ENCODE measurements at places on chromosomes 1 and 21. TPM values are rescaled to one million over a fixed set of nuclear protein-coding genes. Genes with fewer than 3 reads are reported as not detected.

- no peak for DNase-seq
These were observed 294.1 kb upstream of the SNX7 start for GRCh38 chr1:98367426-98367825.

Gene AADACL3
- not detected for polyA plus RNA-seq

DNA sequence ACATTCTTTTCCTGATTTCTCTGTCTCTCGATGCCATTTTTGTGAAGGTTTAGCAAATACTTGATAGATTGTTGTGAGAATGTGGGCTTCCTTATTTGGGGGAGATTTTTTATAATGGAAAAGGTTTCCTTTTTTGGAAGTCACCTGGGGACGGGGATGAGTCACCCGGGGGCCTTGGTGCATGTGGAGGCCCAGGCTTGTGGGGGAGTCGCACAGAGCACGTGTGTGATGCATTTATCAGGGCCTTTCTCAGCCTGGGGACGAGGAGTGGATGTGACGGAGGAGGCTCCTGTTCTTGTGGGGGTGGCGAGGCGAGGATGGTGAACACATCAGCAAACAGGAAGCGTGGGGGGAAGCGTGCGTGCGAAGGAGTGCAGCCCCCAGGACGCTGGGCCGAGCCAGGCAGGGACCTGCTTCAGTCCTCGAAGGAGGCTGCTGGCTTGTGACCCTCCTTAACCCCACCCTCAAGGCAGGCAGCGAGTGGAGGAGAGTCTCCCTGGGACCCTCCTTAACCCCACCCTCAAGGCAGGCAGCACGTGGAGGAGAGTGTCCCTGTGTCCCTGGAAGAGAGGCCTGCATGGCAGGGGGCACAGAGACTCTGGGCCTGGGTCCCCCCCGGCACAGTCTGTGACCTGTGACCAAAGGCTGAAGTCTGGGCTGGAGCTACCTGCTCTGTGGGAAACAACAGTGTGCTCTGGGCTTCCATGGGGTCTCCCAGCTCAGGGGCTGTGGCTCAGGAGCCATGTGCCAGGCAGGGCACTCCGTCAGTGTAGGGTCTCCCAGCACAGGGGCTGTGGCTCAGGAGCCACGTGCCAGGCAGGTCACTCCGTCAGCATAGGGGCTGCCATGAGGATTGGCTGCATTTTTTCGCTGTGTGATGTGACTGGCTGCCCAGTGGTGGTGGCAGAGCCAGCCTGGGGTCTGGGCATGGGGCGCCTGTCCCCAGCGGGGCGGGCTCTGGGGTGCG is 57.2 kb downstream of the AGPAT3 start:
- no peak for DNase-seq

DNA sequence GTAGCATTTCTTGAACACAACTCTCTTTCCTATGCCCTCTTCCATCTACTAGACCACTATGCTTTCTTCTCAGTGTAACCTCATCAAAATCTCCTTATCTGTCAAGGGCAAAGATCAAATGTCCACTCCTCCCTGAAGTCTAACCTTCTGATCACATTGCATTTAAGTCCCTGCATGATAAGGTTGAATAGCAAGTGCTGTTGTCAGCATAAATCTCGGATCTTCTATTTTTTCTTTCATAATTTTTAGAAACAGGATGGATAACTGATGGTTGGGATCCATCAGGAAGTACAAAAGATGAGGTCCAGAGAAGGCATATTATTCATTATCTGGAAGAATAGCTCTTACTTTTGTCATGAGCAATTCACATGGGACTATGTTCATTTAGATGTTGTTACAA is 41.0 kb downstream of the KCNT2 start:
- no peak for DNase-seq

DNA sequence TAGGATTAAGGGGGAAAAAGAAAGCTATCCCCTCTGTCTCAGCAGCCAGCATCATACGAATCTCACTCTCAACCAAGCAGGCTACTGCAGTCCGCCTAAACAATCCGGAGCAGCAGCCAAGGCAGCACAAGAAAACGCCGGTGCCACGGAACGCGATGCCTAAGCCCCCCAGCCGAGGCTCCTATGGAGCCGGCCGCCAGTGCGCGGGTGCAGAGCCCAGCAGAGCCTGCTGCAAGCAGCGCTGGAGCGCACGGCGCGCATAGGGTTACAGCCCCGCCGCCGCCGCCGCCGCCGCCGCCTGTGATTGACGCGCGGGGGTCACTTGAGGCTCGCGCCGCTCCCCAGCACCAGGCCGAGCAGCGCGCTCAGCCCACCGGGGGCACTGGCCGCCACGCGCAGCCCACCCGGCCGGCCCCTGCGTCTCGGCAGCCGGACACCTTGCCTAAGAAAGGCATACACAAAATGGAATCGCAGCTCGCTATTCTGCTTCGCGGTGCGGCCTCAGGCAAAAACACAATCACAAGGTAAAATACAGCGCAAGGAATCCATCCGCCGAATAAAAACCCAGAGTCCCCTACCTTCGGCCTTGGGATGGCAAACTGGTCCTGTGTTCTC is 780 bp downstream of the HIVEP3 start:
- DNase-seq: peak; percentile 41

DNA sequence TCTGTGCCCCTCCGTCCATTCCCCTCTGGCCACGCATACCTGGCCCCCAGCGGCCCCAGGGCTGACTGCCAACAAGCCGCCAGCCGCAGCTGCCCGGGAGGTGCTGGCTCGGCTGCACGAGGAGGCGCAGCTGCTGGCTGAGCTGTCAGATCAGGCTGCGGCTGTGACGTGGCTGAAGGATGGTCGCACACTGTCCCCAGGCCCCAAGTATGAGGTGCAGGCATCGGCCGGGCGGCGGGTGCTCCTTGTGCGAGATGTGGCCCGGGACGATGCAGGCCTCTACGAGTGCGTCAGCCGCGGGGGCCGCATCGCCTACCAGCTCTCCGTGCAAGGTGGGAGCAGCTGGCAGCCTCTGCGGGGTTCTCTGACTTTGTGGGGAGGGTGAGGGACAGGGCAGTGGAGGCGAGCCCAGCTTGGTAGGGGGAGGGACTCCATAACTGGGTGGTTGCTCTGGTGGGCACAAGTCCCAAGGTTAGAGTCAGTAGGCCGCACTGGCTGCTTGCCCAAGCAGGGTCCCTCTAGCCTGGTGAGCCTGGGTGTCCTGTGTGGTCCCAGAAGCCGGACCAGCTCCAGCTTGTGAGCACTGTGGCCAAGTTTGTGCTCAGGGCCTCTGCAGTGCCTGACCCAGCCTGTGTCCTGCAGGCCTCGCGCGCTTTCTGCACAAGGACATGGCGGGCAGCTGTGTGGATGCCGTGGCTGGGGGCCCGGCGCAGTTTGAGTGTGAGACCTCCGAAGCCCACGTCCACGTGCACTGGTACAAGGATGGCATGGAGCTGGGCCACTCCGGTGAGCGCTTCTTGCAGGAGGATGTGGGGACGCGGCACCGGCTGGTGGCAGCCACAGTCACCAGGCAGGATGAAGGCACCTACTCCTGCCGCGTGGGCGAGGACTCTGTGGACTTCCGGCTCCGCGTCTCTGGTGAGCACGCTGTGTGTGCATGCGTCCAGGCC is 8.8 kb downstream of the OBSCN start:
- no peak for DNase-seq

Gene CFHR2
- not detected for polyA plus RNA-seq

DNA sequence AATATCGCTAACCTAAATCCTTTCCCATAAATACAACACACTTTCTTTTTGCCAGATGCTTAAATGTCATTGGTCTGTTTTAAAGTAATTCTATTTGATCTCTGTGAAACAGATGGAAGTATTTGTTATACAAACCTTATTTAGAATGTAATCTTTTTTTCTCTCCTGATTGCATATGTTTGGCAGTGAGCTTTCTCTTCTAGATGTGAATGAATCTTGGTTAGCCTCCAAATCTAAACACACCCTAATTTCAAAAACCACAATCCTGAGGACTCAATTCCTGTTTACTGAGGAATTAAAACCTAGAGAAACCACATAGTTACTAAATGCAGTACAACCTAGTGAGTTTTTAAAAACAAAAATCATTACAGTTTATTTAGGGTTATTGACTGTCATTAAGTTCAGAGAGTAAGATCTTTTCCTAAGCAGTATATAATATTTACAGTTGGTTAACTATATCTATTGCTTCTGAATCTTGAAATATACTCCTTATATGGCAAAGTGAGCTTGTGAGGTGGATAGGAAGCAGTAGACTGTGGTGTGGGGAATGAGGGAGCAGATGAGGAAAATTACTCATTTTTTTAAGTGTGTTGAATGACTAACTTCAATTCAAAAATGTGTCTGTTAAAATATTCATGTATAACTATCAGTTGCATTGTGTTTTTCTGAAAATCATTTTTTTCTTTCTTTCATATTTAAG is 218.7 kb downstream of the FMN2 start:
- no peak for DNase-seq

DNA sequence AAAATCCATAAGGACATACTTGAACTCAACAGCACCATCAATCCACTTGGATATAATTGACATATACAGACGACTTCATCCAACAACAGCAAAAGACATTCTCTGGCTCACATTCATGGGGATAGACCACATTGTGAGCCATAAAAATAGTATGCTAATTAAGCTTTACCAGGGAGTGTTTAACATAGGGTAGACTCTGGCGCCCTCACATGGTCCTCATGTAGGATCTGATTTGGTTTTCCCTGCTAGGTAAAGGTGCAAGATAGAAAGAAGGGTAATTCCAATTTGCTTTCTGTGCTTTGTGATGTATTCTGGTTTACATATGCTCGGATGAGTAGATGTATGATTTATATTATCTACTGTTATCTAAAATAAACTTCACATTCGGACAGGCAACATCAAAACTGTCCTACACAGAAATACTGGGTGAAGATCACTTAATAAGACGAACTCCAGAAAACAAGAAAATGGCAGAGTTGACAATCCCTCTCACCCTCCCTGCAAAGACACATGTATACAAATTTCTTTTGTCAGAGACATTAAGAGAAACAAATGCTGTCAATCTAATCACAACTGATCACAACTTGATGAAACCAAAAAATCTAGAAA is 27.7 kb downstream of the CR1L start:
- DNase-seq: peak; percentile 31

GRCh38 chr1:17861685-17862084 is 106.6 kb downstream of the ACTL8 start:
- DNase-seq: peak; percentile 4

GRCh38 chr1:211831558-211832323 is 1.2 kb upstream of the LPGAT1 start:
- DNase-seq: no peak

GRCh38 chr1:215887627-215888026 is 320.5 kb downstream of the KCTD3 start:
- no peak for DNase-seq

Gene TMPRSS2
- not detected for polyA plus RNA-seq

DNA sequence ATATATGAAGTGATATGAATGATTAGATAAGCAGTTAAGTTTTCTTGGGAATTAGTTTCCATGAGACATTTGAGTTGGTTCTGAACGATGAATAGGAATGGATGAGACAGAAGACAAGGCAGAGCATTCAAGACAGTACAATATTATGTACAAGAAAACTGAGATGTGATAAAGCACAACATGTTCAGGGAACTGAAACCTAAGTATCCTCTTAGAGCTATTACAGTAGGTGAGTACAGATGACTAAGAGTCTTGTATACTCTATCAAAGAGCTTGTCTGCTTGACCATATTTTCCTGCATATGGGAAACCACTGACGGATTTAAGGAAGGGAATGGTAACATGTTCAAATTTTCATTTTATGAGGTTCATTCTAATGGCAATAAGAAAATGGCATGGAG is 61.6 kb downstream of the NME7 start:
- DNase-seq: no peak

- no peak for DNase-seq
These were observed 182.7 kb downstream of the KCNH1 start for GRCh38 chr1:210951279-210951678.

Gene SPRR1A
- polyA plus RNA-seq: not detected

DNA sequence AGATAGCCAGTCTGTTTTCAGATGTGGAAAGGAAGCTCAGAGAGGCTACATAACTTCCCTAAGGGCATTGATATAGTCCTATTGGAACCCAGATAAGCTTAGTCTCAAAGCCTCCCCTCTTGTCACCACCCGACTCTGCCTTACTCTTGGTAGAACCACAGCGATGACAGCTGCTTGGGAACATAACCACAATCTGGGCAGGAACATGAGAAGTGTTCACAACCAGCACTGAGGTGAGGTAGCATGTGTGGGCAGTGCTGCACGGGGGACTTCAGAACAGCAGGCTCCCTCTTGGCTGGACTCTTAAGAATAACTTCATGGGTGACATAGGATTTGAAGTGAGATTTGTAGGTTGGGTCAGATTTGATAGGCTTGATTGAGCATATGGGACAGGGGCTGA is 9.3 kb upstream of the S100A10 start:
- DNase-seq: peak; percentile 62

DNA sequence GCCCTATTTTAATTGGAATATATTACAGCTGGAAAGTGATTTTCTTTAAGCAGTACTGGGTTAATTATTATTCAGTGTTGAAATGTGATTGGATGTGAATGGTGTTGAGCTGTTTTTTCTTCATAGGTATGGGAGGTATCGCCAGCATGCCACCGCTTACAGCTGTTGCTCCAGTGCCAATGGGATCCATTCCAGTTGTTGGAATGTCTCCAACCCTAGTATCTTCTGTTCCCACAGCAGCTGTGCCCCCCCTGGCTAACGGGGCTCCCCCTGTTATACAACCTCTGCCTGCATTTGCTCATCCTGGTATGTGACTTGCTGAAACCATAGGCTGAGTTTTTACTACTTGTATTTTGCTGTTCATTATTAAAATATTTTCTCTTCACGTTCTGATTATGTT is 107.7 kb downstream of the ITSN1 start:
- no peak for DNase-seq

Gene GPR153
- polyA plus RNA-seq: 17.7 TPM

Gene OVAAL
- 0.03 TPM for polyA plus RNA-seq

DNA sequence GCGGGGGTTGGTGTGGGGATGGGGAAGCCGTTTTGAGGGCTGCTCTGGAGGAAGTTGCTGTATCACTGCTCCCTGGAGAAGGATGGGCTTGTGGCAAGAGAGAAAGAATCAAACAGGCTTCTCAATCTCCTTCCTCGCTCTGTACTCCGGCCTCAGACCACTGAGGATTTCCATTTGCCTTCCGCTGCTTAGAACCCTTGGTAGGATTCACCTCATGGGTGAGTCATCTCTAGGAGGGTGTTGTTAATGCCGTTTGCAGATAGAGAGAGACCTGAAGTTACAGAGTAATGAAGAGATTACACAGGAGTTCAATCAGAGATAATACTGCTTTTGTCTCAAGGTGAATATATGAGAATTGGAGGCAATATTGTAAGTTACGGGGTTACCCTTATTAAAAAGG is 15.3 kb downstream of the SLC35F3 start:
- no peak for DNase-seq

- DNase-seq: no peak
These were observed 72.7 kb downstream of the BACH1 start for GRCh38 chr21:29371464-29371863.

- no peak for DNase-seq
These were observed 32.3 kb downstream of the ERRFI1 start for GRCh38 chr1:7993593-7994479.

Data from mammary epithelial cell (primary cell).